CD4-positive, alpha-beta T cell treated with Interleukin-6 at 100 ng/mL for 8 hours (primary cell): ENCODE measurements at places on chromosomes 3 and 15.

- no peak for DNase-seq
Observed at GRCh38 chr3:45687828-45688193, 1.4 kb upstream of the SACM1L start.

DNA sequence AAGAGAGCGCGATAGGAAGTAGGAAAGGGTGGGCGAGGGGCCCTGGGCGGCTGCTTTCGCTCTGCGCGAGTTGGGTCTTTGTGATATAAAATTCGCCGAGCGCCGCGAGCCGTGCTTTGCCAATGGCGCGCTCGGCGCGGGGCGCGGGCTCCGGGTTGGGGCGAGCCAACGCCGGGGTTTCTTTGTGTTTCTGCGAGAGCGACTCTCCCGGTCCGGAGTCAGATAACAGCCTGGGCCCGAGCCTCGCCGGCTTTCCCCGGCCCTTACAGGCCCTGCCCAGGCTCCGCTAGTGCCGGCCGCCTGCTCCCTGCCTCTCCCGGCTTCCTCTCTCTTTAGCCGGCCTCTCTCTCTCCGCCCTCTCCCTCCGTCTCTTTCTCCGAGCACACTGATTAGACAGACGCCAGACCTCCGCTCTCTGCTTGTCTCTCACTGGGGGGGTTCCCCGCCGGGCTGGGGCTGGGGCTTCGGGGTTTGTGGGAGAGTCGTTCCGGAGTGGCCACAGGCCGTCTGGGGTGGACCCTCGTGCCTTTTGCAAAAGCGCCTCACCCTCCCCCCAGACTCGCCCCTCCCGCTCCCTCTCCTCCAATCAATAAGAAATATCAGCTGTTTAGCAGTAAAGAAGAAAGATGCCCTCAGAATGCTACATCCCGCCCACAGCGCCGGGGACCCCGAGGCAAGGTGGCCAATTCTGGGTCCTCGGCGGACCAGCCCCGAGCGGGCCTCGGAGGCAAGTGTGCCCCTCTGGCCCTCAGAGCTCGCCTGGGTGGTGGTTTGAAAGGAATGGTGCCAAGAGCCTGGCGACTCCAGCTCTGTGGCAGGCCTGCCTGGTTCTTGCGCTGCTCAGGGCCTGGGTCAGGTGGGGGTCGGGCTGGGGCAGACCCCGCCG, 2.9 kb downstream of the NR2F2 start:
- DNase-seq = no peak

DNA sequence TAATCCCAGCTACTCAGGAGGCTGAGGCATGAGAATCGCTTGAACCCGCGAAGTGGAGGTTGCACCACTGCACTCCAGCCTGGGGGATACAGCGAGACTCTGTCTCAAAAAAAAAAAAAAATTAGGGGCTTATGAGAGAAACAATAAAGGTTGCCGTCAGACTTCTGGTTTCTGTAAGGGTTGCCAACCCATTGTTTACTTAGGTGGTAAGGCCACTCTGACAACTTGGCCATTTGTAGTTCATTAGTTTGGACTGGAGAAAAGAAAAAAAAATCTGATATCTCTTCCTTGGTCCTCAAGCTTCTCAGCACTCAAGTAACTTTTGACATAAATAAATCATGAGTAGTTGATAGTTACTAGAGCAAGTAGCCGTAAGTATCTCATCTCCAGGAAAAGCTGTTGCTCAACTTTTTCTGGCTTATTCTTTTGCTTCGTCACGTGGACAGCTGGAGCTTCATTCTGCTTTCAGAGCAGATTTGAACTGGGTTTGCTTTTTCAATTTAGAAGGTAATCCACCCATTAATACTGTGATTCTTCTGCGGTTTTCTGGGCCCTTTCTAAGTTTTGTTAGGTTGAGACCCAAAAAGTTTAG, 9.4 kb downstream of the SNX1 start:
- no peak for DNase-seq

DNA sequence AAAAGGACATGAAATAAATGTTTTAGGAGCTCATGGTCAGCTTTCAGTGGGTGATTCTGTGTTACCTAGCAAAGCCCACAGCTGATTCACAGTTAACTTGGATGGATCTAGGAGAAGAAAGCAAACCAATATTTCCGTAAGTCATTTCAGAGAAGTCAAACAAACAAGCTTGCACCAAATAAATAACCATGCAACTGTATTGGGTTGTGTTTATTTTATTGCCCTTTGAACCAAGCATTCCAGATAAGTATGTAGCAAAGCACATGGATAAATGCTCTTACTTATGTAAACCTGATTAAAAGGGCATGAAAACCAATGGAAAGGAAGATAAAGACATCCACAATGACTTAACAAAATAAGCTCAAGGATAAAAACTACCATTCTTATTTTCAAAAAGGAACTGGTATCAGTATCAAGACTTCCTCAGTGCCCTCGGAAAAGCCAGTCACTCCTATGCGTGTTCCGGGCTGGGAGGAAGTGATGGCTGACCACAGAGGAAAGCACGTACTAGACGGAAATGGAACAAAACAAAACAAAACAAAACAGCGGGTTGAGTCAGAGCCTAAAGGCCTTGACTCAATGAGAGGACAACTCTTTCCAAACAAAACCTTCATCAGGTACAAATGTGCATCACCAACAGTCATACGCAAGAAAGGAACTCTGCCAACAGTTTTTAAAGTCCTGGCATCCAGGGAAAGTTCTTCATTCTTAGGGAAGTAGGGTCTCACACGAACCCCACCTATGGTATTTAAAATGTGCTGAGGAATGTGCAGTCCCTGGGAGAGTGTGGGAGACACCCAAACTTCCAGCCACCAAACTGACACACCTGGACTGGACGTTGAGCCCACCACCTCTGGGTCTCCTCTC, 103.3 kb downstream of the SNRK start:
- DNase-seq = peak; percentile 85

- no peak for DNase-seq
Observed at GRCh38 chr3:40427045-40427669, 30.0 kb upstream of the RPL14 start.

DNA sequence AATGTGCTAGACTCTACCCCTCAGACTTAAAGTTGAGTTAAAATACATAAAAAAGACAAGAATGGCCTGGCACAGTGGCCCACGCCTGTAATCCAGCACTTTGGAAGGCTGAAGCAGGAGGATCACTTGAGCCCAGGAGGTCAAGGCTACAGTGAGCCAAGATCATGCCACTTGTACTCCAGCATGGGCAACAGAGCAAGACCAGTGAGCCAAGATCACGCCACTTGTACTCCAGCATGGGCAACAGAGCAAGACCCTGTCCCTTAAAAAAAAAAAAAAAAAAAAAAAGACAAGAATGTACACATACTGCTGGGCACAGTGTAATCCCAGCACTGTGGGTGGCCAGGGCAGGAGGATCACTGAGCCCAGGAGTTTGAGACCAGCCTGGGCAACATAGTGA, 17.4 kb downstream of the DIS3L start:
- DNase-seq = no peak

GRCh38 chr3:195717852-195718476, 2.8 kb upstream of the MUC20 start:
- DNase-seq = no peak

DNA sequence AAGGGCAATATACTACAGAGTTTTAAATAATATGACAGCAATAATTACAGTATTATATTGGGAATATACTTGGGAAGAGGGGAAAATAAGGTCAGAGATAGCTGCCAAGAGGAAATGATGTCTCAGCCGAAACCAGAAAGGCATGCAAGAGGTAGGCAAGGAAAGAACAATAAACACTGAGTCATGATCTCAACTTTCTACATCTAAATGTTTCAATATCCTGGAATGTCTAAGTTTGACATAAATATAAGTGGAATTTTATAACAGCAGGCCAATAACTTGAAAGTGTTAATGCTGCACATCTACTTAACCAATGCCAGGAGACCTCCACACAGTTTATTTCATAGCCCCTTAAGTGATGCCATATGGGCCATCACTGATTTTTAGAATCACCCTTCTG, 99.8 kb upstream of the CPNE4 start:
- no peak for DNase-seq

DNA sequence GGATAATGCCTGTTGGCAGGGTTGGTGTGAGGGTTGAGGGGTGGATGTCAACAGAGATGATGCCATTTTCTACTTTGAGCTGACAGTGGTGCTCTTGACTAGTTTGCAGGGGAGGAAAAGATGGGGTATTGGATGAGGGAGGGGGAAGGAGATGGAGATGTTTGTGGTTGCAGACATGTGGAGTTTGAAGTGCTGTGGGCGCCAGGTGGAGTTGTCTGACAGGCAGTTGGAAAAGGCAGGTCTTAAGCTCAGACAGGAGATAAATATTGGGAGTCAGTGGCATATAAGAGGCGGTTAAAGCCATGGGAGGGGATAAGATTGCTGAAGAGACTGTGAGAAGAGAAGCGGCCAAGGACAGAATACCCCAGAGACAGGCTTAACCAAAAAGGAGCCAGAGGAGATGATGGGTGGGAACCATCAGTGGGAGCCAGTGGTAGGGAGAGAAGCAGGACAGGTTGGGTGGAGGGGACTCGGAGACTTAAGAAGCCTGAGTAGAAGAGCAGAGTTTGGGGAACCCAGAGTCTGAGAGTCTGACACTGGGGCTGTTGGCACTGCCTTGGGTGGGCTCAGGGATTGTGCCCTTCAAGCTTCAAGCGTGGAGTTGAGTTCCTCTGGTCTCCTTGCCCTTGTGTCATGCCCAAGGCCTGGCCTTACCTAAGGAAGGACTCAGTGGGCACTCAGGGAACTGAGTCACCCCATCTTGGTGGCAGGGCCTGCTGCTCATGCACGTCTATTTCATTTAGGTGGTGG, 13.9 kb downstream of the COPG1 start:
- DNase-seq = no peak

GRCh38 chr3:190205739-190206138, 85.0 kb upstream of the P3H2 start:
- DNase-seq = no peak

GRCh38 chr15:77475001-77475400, 54.3 kb downstream of the HMG20A start:
- no peak for DNase-seq

GRCh38 chr15:42726114-42726513, 10.8 kb downstream of the CDAN1 start:
- no peak for DNase-seq

DNA sequence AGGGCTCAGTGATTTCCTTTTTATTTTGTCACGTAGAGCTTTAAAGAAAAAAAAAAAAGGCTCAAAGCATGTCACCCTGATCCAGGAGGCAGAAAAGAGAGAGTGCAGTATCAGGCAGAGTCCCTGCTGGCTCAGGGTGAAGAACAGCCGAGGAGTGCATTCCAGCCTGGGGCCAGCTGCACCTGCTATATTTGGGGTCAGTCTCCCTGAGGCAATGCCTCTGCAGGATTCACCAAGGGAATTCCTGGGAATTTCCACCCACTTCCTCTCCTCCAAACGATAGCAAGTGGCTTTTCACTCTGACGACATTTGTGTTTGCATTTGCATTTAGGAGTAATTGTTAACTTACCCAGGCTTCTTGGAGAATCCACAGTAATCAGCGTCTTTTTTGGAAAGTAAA, 202.9 kb upstream of the CTNNB1 start:
- no peak for DNase-seq

GRCh38 chr15:62173215-62173614, 8.1 kb upstream of the C2CD4B start:
- no peak for DNase-seq

- DNase-seq = no peak
Observed at GRCh38 chr3:45017821-45018220, 8.3 kb upstream of the CLEC3B start.

GRCh38 chr3:178795349-178795748, 259.1 kb downstream of the KCNMB2 start:
- no peak for DNase-seq

GRCh38 chr15:73022161-73022560, 30.1 kb upstream of the NEO1 start:
- no peak for DNase-seq

DNA sequence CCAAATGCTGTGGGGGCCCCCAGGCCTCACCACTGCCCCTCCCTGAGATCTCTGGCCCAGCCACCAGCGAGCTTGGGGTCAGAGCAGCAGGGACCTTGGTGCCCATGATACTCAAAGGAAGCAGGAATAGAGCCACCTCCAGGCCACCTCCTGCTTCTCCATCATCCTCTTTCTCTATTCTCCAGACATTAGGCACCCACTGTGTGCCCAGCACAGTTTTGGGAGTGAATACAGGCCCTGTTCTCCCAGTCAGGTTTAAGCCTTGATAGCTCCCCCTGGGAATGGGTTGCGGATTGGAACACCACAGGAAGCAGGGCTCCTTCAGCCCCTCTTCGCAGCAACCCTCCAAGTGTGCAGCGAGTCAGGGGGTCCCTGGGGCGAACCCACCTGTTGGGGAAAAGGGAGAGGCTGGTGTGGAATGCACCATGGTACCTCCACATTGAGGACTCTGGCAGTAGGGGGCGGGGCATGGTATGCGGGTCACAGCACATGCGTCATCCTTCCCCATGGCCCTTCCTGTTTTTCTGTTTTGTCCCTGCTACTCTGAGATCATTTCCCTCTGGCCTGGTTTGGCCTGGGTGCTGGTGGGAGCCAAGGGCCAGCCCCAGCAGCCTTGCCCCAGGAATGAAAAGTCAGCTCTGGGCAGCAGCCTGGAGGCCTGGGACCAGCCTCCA, 14.2 kb upstream of the SEMA3B start:
- no peak for DNase-seq

GRCh38 chr3:189278221-189278620, 106.5 kb downstream of the TPRG1 start:
- DNase-seq = no peak

GRCh38 chr15:39629906-39630305, 49.0 kb downstream of the THBS1 start:
- no peak for DNase-seq

GRCh38 chr15:82132742-82133141, 86.9 kb upstream of the MEX3B start:
- no peak for DNase-seq

GRCh38 chr15:69669446-69669845, 216.8 kb downstream of the RPLP1 start:
- no peak for DNase-seq

DNA sequence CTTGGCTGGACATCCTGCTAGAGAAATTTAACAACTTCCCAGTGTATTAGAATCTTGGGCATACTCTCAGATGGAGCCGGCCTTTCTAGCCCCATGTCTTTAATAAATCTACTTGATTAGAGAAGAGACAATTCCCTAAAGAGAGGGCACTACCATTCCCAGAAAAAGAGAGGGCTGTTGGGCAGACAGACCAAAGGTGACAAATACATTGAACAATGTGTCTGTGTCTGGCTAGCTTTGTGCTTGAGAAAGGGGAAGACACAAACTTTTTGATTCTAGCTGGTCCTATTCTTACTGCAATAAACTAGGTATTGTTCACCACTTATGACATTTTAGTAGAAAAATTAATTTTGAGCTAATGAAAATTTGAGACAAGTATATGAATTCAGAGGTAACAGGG, 57.7 kb downstream of the DUT start:
- no peak for DNase-seq

DNA sequence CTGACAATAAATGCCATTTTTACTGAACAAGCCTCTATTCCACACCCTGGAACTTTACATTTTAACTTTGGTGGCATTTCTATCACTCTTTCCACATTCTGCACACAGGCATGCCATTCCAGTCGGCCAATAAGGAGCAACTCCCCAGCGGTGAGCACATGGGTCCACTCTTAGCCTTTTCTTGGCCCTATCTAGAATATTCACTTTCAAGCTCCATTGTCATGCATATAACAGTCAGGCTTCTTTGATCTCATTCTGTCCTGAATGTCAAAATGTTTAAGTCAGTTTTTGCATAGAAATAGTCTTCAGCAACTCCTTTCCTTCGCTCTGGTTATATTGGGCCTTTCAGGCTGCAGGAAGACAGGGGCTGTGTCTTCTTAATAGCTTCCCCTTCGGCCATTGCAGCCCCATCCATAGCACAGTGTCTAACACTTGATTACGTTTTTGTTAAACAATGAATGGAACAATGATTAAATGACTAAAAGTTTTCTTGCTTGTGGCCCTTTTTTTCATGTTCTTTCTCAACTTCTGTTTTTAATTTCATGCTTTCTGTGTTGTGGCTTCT, 427.3 kb downstream of the MFSD1 start:
- DNase-seq = no peak
